ENCODE measurements at places on chromosomes 1 and 21.

DNA sequence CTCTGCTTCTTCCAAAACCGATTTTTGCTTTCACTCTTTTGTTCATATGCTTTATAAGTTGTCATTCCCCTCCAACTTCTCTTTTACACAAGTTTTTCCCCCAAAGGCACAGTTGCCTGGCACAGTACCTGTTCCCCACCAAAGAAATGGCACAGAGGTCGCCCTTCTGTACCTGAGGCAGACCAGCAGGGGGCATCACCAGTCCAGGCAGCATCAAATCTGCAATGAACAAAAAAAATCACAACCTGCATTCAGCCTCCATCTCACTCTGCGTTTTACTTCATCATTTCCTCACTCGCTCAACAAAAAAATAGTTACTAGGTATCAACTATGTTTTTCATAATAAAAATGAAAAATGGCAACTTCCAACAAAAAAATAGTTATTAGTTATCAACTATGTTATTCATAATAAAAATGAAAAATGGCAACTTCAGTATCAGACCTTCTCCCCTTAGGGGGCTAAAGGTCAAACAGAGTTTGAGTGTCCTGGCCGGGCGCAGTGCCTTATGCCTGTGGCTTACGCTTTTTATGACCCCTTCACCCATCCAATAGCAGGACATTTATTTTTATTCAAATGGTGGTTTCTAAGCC is 4.1 kb downstream of the EIF2D start:
- DNase-seq = peak; percentile 34

DNA sequence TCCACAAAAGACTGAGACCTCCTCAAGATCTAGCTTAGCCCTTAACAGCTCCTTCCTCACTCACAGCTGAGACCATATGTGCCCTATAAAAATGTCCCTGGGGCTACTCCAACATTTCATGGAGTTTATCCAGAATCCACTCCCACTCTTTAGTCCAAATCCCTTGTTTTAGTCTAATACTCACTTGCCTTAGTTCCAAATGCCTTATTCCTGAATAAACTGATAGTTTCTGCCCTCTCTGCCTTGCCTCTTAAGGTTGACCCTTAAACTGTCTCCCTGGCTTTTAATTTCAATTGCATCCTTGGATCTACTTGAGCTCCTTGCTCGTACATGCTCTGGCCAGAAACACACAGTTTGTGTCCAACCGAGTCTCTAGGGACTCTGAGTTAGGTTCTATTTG is 47.3 kb upstream of the LYPLAL1 start:
- no peak for DNase-seq

GRCh38 chr1:6000444-6001288 is 8.4 kb upstream of the NPHP4 start:
- DNase-seq = no peak

- no peak for DNase-seq
Measured at GRCh38 chr1:247849616-247850015, 7.4 kb upstream of the TRIM58 start.

- no peak for DNase-seq
Measured at GRCh38 chr1:46605232-46605631, 1.2 kb upstream of the MKNK1 start.

DNA sequence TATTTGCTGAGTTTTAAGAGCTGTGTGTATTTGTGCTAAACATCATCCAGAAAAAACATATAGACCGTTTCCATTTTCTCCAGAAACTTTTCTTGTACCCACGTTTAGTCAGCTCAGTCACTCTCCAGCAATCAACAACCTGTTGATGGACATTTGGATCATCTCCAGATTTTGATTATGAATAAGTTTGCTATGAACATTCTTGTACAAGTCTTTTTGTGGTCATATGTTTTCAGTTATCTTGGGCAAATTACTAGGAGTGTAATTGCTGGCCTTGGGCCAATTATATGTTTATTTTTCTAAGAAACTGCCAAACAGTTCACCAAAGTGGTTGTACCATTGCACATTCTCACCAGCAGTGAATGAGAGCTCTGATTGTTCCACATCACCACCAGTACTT is 221.8 kb downstream of the CENPF start:
- DNase-seq = no peak

DNA sequence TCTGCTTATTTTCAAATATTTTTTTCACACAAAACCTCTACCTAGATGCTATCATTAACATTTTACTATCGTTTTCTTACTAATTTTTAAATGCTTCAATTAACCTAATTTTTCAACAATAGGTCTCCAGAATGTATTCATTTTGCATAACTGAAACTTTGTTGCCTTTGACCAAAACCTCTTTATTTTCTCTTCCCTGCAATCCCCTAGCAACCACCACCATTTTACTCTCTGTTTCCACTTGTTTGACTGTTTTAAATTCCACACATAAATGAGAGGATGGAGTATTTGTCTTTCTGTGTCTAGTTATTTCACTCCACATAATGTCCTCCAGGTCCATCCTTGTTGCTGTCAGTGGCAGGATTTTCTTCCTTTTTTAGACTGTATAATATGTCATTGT is 9.5 kb upstream of the F13B start:
- no peak for DNase-seq

- DNase-seq = no peak
Measured at GRCh38 chr1:82015444-82015843, 214.7 kb downstream of the ADGRL2 start.

GRCh38 chr1:36781098-36781497 is 253.2 kb downstream of the GRIK3 start:
- no peak for DNase-seq

DNA sequence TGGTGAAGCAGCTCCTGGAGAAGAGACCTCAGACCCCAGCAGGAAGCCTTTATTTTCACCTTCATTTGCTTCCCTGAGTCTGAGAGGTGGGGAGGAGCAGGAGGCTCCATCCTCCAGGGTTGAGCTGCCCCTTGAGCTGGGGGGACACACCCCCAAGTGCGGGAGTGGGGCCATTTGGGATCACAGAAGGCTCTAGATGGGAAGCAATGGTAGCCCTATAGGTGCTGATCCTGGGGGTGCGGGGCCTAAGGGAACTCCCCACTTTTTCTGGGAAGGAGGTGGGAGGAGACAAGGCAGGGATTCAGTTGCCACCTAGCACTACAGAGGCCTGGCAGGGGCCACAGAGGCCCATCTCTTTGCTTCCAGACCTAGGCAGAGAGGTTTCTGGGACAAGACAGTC is 247.9 kb upstream of the CSF3R start:
- no peak for DNase-seq

DNA sequence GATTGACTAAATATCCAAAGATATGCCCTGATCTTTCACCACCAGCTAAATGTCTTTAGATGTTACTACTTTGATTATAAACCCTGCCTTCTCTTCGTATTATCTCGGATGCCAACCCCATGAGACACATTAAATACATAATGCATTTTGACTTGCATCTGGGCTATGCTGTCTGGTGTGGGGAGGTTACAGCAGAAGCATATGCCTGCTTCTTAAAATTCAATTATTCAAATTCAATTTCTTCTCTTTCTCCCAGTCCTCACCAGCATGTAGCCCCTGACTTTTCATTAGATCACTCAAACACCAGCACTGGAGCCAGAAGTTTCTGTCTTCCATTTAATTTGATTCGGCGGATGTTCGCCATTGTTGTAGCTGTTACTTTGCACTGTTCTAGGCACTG is 360.7 kb upstream of the CAMK1G start:
- no peak for DNase-seq

DNA sequence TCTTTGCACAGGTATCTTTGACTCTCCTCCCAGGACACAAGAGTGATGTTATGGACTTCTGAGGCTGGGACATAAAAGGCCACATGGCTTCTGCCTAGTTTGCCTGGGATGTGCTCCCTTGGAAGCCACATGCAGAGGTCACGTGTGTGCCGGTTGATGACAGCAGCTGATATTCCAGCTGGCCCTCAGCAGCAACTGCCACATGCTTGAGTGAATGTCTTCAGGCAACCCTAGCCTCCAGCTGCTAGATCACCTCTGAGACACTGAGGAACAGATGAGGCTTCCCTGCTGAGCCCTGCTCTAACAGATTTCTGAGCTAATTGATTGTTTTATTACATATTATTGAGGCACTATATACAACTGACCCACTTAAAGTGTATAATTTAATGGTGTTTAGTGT is 11.6 kb upstream of the AKR7A3 start:
- DNase-seq = no peak

DNA sequence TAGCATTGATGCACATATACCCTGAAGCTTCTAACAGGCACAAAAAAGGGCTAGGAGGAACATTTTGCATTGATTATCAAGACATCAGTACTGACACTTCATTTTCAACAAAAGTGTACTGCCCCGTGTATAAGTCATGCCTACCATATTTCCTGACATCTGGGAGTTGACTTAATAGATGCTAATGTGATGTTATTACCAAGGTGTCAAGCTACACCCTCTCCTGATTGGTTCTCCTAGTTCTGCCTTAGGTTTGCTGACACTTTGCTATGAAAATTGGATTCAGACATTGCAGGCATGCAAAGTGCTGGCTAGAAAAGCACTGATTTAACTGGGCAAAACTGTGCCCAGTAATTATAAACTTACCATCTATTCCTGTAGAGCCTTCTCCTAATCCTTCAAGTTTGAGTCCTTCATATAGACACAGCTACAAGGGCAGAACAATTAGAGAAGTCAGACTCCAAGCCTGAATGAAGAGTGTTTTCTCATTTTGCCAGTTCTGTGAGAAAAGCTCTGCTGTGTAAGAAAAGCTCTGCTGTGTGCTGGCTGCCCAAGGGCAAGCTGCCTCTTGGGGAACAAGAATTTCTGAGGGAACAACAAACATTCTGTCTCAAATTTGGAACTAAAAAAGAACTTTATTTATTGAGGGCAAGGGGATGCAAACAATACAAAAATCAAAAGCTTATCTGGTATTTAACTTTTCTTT is 11.2 kb downstream of the S100A10 start:
- DNase-seq = no peak

- no peak for DNase-seq
Measured at GRCh38 chr1:3651930-3652547, at the start of gene TP73. TSS of gene TP73 (plus strand) at chr1:3652516. CDS start at chr1:3682366, 29,850 bp downstream.

- DNase-seq = no peak
Measured at GRCh38 chr1:29798699-29799566, 562.6 kb downstream of the PTPRU start.

DNA sequence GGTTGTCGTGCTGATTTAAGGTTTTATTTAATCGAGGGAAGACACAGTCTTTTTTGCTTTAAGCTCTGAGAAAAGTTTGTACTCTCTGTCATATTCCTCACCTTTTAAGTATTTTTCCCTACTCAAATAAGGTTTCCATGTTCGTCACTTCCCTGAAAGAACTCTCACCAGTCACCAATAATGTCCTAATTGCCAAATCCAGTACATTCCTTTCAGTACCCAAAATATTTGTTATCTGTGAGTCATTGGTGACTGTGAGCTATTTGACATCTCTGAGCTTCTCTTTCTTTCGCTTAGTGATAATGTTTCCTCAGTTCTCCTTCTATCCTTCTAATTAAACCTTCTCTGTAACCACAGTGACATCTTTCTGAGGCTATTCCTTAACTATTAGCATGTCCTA is 874.2 kb upstream of the ADGRL2 start:
- no peak for DNase-seq

- no peak for DNase-seq
Measured at GRCh38 chr1:239197871-239198270, 188.5 kb upstream of the CHRM3 start.

DNA sequence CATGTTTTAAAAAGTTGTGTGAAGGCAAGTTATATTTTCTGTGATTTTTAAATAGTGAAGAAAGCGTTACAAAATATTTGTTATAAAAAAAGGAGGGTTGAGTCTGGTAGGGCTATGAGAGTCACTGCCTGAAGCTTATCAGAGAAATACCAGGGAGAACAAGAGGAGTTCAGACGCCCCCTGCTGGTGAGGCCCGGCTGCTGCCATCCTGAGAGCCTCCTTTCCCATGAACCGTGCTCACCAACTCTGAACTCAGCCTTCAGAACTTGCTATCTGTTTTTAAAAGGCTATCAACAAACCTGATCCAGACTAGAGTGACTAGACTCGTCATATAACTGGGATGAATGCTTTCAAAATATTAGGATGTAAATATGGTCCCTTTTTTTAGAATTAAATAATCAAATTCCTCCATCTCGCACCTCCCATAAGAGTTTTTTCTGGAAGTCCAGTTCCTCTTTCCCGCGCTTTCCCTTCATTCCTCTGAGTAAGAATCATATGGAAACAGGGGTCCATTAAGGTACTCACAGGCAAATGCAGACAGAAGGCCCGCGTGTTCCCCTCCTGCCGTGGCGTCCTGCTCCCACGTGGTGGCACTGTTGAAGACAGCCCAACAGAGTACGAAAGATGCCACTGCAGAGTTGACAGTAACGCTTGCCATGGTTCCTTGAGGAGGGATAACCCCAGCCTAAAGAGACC is 26.2 kb upstream of the SPATA6 start:
- DNase-seq = peak; percentile 24

- no peak for DNase-seq
Measured at GRCh38 chr1:2800664-2801045, 838 bp downstream of the TTC34 start.

GRCh38 chr1:16139473-16139962 is 16.4 kb downstream of the EPHA2 start:
- DNase-seq = no peak

DNA sequence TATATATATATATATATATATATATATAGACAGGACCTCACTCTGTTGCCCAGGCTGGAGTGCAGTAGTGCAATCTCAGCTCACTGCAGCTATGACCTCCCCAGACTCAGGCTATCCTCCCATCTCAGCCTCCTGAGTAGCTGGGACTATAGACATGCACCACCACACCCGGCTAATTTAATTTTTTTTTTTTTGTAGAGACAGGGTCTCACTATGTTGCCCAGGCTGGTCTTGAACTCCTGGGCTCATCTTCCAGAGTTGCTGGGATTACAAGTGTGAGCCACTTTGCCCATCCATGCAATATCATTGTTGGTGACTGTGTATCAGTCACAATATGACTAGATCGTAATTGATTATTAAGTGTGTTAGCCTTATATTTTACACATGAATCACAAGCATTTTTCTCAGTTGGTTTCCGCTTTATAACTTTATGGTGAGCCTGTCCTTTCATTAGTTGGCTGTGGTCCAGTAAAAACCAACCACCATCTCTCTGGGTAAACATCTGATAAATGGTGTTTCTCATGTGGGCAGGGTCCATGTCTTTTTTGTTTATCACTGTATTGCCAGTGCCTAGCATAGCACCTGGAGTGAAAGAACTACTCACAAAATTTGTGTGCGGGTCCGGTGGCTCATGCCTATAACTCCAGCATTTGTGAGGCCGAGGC is 63.6 kb downstream of the MYOM3 start:
- DNase-seq = no peak

DNA sequence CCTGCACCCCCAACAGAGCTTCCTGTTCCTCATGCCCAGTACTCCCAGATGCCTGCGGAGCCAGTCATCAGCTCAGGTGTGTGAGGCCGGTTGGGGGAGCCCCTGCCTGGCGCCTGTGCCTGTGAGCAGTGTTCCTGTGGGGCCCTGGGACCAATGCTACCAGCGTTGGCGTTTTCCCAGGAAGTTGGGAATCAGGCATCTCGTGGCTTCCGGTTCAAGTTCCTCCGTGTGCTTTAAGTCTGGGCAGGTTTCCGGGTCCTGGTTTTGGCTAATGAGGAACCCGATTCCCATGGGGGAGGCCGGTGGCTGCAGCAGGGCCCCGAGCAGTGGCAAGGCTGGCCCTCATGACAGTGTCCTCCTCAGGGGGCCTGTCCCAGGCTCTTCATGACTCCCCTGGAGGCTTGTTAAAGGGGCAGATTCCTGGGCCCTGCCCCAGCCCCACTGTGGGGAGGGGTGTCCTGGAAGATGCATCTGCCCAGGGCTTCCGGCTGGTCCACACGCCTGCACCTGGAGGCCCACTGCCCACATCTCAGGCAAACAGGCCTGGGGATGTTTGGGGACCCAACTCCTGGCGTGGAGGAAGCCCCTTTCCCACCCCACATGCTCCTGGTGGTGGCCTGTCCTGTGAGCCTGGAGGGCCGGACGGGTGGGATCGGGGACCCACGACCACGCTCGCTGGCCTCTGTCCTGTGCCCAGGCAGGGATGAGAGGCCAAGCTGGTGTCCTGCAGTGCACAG is 26.2 kb downstream of the TP73 start:
- no peak for DNase-seq

All from stimulated activated CD8-positive, alpha-beta memory T cell treated with anti-CD3 and anti-CD28 coated beads, Interleukin-7, amount 100 ng/mL, for 1 hour (primary cell).